ENCODE measurements at places on chromosomes 11 and 22.

- DNase-seq, result no peak
These were observed 7.6 kb upstream of the VPS37C start for GRCh38 chr11:61168800-61169199.

GRCh38 chr11:123856444-123856843 lies 29.0 kb downstream of the TMEM225 start:
- no peak for DNase-seq

DNA sequence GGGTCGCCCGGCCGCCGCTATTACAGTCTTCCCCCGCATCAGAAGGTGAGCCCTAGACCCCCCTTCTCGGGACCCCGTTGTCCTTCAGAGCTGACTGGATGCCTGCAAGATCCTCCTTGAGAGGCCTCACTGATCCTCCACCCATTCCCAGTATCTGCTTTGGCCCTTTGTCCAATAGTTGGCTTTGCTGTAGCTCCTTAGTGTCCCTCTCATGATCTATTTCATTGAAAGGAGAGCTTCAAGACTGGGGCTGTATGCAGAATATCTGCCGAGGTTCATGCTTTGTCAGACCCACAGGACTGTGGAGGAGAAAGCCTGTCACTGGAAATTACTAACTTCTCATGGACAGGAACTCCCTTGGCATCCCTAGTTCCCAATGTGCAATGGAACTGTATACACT lies 499 bp downstream of the DLAT start:
- DNase-seq, result no peak

GRCh38 chr11:57417056-57417455 lies 9.9 kb downstream of the SLC43A3 start:
- no peak for DNase-seq

GRCh38 chr11:134950692-134951304 lies 538.8 kb upstream of the B3GAT1 start:
- no peak for DNase-seq

DNA sequence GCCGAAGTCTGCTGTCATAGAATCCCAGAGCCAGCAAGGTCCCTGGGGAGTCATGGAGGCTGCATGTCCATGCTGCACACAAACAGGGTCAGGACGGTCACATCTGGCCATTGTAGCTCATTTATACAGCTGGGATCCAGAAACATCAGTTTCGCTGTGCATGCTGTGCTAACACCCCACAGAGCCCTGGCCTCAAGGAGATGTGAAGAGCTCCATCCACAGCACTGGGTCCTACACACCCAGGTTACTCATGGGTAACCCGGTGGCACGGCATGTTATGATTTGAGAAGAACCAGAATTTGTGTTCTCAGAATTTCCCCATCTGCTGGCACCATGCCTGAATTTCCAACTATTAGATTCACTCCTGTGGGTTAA lies 146.3 kb upstream of the ARHGAP20 start:
- no peak for DNase-seq
